ENCODE measurements at places on chromosomes 6 and 20.

GRCh38 chr6:13611715-13612114 lies 3.4 kb upstream of the NOL7 start:
- DNase-seq: no peak

DNA sequence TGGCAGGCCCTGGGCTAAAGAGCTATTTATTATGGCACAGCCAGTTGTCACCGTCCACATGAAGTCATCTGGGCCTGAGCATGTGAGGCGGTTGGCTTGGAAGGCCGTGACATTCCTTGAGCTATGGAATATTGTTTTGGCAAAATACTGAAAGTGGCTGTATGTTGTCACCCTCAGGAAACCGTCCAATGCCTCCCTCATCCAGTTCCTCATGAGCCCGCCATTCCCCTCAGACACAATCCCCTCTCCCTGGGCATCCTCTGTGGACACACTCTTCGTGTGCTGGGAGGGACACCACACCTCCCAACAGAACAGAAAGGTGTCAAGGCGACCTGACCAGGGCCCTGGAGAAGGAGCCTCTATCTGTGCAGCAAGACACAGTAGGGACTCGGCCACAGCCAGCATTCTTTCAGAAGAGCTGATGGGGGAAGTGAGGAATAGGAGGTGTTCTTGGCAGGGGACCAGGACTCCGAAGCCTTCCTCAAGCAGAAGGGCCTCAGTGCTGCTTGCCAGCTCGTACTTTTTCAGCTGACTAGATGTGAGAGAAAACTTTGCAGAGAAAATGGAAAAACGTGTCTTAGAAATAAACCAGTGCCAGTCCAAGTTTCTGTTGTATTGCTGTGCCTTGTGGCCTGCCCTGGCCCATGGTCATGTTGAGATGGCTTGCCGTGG lies 120.5 kb downstream of the SOD2 start:
- no peak for DNase-seq

GRCh38 chr6:112289038-112289566 lies 34.7 kb upstream of the LAMA4 start:
- no peak for DNase-seq

DNA sequence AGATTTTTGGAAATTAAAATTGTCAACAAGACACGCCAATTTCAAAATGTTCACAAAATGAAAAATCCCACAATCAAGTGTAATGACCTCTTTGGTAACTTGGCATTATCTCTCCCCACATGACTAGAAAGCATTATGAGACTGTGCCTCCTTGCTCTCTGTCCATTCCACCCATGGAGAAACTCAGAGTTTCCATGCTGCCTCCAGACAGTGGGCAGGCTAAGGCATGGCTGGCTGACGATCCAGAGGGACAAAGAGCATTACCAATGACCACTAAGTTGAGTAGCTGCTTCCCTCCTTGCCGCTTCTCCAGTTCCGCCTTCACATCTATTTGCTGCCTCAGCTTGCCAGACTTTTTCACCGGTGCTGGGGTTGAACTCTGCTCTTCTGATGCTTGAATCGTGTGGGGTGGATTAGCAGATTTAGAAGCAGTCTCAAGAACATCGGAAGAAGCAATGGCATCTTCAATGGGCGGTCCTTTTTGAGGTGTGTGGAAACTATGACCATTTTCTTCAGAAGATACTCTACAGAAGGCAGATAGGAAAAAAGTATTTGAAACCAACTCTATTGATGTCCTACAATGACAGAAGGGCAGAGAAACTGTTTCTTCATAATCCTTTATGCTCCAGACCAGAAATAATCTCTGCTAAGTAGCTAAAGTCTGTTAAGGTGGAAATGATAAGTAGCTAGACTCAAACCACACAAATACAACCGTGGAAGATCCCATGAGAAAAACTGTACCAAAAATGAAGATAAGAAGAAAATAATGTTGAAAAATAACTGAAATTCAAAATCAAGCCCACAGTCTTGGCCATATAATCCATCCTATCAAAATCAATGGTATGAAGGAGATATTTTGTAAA lies 47.5 kb upstream of the ALDH8A1 start:
- DNase-seq: no peak

GRCh38 chr6:11296449-11297375 lies 64.2 kb upstream of the NEDD9 start:
- DNase-seq: no peak

DNA sequence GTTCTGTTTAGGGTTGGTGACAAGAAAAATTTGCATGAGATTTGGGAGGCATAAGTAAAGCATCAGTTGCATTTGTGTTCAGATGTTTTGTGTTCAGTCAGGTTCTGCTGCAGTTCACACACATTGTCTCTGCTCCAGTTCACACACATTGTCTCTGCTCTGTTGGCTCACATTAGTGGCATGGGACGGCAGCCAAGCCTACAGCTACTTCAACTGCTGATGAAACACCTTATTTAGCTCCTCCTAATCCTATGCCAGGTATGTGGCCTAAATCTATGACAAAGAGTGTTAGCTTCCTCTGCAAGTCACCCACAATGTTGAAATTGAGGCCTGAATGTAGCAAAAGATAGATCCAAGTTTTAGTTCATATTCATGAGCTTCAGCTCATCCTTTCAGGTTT lies 278.1 kb upstream of the SYNCRIP start:
- no peak for DNase-seq

DNA sequence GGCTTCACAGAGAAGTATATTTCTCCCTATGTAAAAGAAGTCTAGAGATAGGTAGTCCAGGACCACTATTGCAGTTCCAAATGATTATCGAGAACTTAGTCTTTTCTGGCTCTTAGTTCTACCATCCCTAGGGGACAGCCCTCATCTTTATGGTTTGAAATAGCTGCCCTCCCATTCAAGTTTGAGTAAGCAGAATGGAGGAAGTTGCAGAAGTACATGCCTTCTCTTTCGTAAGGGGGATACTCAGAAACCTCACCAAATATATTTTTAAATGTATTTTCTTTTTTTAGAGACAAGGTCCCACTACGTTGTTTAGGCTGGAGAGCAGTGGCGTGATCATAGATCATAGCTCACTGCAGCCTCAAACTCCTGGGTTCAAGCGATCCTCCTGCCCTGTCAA lies 236.8 kb upstream of the RREB1 start:
- peak; percentile 40 for DNase-seq

GRCh38 chr20:10511509-10512251 lies 76.6 kb downstream of the SLX4IP start:
- peak; percentile 74 for DNase-seq

- no peak for DNase-seq
Observed at GRCh38 chr20:38564680-38565079, 16.3 kb upstream of the ADIG start.

GRCh38 chr6:46715141-46715540 lies 20.0 kb downstream of the PLA2G7 start:
- DNase-seq: no peak

GRCh38 chr20:13022401-13023155 lies 13.8 kb downstream of the SPTLC3 start:
- DNase-seq: no peak

- no peak for DNase-seq
Observed at GRCh38 chr6:99341862-99342455, 7.5 kb downstream of the FAXC start.

DNA sequence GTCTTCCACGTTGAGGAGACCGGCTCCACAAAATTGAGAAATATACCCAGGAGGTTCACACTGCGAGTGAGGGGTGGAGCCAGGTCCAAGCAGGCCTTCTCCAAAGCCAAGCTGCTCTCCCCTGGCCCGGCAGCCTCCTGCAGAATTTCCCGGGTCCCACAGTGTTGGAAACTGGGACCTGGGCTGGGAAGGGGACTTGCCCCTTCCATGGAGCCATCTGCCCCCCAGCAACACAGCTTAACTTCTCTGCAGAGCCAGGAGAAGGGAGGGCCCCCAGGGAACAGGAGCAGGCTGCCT lies 35.4 kb downstream of the MDFI start:
- DNase-seq: no peak

DNA sequence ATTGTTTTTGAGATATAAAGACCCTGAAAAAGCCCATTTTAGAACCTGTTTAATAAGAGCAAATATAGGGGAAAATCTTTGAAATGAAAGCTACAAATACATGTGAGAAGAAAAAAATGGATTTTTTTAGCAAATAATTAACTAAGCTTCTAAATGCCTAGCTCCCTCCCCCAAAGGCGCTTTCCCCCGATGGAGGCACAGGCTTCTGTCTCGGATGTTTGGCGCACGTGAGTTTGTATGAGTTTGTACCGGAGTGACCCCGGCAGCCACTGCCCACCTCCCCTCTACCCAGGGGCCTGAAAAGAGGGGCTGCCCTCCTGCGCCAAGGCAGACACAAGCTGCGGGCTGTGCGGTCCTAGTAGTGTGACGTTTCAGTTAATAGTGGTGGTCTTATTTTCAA lies 50.4 kb upstream of the TMEM181 start:
- no peak for DNase-seq

- DNase-seq: no peak
Observed at GRCh38 chr20:40646813-40647212, 42.2 kb downstream of the MAFB start.

- no peak for DNase-seq
Observed at GRCh38 chr20:2751878-2752566, 48.4 kb downstream of the CPXM1 start.

DNA sequence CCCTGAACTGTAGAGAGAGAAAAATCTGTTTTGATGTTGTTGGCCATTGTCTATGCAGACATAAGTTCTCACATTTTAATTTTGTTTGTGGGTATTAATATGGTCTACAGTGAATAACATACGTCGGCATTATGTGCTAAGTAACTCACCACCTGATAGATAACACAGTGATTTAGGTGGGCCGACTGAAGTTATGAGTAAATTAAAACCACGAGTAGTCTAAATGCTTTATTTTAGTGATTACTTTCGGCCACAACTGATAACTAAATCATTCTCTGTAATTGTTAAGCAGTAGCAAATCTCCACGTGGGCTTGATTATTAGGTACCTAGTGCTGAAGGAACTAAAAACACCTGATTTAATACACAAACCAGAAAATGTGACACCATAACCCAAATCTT lies 1.1 kb downstream of the DOP1A start:
- no peak for DNase-seq

DNA sequence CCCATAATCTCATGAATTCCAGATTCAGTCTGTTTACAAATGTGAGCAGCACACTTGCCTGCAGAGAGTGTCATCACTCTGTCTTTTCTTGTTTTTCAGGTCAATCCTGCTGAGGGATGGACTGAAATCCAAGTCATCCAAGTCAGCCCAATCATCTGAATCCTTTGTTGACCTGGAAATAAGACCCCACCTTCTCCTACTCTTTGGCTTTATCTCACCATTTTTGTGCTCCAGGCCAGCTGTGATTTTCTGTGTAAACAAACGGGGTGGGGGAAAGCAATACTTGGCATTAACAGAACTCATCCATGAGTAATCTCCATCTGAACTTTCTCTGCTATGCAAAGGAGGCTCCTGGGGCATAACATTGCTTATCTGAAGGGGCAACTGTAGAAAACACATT lies 16.9 kb upstream of the GSTA4 start:
- DNase-seq: no peak

DNA sequence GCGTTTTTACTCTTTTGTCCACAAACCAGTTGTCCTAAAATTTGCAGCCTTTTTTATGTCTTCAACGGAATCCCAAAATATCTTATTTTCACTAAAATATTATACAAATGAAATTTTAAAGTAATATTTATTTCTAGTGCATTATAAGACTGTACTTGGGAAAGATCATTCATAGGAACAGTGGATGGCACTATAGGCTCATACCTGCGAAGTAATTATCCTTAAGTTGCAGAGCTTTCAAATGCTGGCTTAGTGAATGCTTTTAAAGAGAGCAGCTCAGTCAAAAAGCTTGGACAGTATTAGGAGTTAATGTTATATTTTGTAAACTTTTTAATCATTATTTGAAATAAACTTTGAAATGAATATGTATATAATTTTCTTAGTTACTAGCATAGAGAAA lies 254.9 kb downstream of the CDKAL1 start:
- DNase-seq: no peak

DNA sequence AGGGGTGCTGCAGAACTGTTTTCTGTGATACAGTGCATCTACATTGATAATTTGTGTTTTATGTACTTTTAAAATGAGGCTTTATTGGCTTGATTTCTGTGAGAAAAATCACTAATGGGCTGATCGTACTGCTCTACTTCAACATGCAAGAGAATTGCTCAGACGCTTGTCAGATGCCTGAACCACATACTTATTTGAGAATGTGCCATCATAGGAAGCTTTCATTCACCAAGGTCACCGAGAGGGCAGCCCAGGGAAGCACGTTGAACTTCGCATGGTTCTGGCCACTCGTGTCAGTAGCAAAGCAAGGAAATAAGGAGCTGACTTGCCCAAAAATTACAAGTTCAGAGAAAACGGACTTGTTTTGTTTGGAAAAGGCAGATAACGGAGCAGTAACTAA lies 168.5 kb upstream of the AKAP12 start:
- DNase-seq: no peak

DNA sequence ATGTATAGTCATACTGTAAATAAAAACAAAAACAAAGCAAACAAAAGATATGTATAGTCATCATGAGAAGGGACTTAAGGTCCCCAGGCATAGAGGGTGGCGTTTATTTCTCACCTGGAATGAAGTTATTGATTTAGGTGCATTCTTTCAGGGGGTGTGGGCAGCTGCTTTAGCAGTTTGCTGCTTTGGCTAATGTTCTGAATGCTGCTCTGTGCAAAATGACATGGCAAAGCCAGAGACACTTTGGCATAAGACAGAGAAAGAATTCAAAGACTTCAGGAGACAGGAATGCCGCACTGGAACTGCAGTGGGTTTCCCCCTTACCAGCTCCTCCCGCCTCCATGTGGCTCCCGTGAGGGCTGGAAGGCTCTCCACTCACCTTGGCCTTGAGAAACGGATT lies 36.4 kb upstream of the NELFCD start:
- DNase-seq: no peak

GRCh38 chr6:5525209-5525608 lies 263.9 kb downstream of the FARS2 start:
- no peak for DNase-seq

- DNase-seq: no peak
Observed at GRCh38 chr20:58012731-58013510, 215.5 kb downstream of the ANKRD60 start.

DNA sequence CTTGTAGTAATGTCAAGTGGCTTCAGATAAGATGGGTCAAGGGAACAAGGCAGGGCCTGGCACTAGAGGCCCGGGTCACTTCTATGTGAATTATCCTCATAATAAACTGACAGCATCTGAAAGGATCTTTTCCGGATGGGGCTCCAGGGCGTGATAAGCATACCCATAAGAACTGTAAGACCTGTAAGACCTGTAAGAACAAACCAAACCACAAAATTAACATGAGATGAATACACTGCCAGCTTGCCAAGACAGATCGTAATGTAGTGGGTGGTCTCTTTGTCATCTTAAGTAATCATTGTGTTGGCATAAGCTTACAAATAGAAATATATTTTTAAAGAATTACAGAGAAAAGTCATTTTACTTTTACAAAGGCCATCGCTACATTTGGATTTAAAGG lies 334.9 kb downstream of the RFPL4B start:
- no peak for DNase-seq

GRCh38 chr6:33632558-33633039 lies 11.5 kb downstream of the ITPR3 start:
- no peak for DNase-seq

DNA sequence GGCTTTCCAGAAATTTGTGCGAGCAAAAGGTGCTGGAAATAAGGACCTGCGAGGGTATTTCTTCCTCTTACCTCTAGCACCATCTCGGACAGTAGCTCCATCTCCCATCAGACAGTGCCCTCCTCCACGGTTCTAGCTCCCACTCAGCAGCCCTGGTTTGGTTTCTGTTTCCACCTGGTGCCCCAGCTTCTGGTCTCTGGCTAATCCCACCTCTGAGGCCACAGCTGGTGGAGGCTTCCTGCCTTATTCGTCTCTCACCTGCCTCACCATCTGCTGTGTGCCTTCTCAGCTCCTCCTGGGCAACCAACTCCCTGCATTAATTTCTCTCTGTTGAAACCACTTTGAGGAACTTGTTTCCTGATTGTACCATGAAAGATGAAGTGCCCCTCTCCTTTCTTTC lies 162.4 kb upstream of the CDYL start:
- DNase-seq: no peak
